A673 (cell line): ENCODE measurements at places on chromosomes 12 and 14. TPM values are rescaled to one million over a fixed set of nuclear protein-coding genes. Genes with fewer than 3 reads are reported as not detected.

The PTGER2 gene
- not detected in 2 replicates for total RNA-seq

DNA sequence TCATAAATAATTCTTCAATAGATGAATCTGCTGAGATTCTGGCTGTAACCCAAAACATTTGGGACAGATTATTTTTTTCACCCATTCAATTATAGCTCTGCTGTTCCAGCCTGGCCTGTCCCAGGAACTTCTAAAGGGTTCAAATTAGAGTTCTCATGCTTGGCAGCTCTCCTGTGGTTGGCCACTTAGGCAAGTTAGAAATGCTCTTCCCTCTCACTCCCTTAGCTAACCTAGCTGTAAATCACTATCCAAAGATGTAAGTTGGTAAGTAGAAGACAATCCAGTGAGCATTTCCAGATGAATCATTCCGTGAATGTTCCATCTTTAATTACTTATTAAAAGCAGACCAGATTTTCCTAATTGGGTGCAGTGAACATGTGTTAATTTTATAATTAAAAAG lies 760.4 kb upstream of the TBX3 start:
- no peak overlapping the region for H3K27ac ChIP-seq
- no peaks in the 10 kb centered on the region for H3K27me3 ChIP-seq
- H3K36me3 ChIP-seq: no peaks in the 10 kb centered on the region
- no peak overlapping the region for H3K4me3 ChIP-seq

The CCDC177 gene
- 0.09 TPM in 1 of 2 replicates, not detected in the other for total RNA-seq

DNA sequence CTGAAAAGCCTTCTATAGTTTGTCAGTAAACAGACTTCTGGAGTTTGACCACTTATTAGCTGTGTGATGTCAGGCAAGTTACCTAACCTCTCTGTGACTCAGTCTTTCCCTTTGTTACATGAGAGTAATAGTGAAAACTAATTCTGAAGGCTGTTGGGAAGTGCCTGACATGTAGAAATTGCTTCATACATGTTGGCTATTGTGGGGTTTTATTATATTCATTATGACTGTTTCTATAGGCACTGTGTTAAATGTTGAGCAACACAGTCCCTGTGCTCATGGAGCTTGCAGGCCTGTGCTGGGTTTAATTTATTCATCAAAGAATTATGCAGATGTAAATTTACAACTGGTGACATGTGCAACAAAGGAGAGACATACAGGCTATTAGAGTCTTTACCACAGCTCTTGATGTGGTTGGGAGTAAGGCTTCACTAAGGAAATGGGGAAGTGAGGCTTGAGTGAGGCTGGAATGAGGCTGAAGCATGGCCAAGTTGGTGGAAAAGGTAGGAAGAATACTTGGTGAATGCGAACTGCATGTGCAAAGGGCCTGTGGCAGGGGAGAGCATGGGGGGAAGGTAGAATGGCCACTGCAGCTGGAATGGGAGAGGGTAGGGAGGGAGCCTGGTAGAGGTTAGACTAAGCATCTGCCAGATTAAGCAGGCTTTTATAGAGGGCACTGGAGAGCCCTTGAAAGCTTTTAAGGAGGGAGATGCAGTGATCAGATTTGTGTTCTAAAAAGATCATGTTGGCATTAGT lies 236.4 kb upstream of the CRY1 start:
- H3K36me3 ChIP-seq: no peaks in the 10 kb centered on the region
- H3K27ac ChIP-seq: no peak overlapping the region
- H3K27me3 ChIP-seq: no peaks in the 10 kb centered on the region

GRCh38 chr12:64072916-64073575 lies 149.1 kb downstream of the KICS2 start:
- no peak for DNase-seq
- H3K4me3 ChIP-seq: no peak overlapping the region
- H3K27me3 ChIP-seq: no peaks in the 10 kb centered on the region

The TBC1D30 gene
- 2.0 and 2.1 TPM in 2 replicates for total RNA-seq

DNA sequence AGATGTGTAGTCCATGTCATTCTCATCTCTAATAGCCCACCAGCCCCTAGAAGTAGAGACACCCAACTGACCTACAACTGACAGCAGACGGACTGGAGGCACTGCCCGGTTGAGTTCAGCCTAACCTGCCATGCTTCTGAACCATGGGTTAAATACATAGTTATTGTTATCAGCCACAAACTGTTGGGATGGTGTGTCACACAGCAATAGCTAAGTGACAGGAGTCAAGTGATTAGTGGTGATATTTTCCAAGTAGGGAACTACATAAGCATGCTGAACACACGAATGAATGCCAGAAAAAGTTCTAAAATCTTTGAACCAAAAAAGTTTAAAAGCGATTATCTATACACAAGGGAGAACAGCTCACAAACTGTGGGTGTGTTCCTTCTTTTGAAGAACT lies 80.1 kb downstream of the SYNE3 start:
- no peaks in the 10 kb centered on the region for H3K27me3 ChIP-seq
- H3K4me3 ChIP-seq: no peak overlapping the region
- DNase-seq: no peak
- H3K36me3 ChIP-seq: no peaks in the 10 kb centered on the region
- no peak overlapping the region for H3K27ac ChIP-seq
- no peaks in the 10 kb centered on the region for H3K4me1 ChIP-seq

- no peak overlapping the region for H3K4me3 ChIP-seq
- H3K27ac ChIP-seq: peak overlapping the region; percentile 71
- H3K4me1 ChIP-seq: peaks cover 21% of the 10 kb centered on the region
- peak; percentile 18 for DNase-seq
- no peaks in the 10 kb centered on the region for H3K27me3 ChIP-seq
Measured at GRCh38 chr14:45112896-45113781, 21.1 kb downstream of the FKBP3 start.

The ERP27 gene
- total RNA-seq: not detected in 2 replicates

The TSPAN8 gene
- 74.7 and 79.4 TPM in 2 replicates for total RNA-seq

The TDRD9 gene
- not detected in 2 replicates for total RNA-seq

DNA sequence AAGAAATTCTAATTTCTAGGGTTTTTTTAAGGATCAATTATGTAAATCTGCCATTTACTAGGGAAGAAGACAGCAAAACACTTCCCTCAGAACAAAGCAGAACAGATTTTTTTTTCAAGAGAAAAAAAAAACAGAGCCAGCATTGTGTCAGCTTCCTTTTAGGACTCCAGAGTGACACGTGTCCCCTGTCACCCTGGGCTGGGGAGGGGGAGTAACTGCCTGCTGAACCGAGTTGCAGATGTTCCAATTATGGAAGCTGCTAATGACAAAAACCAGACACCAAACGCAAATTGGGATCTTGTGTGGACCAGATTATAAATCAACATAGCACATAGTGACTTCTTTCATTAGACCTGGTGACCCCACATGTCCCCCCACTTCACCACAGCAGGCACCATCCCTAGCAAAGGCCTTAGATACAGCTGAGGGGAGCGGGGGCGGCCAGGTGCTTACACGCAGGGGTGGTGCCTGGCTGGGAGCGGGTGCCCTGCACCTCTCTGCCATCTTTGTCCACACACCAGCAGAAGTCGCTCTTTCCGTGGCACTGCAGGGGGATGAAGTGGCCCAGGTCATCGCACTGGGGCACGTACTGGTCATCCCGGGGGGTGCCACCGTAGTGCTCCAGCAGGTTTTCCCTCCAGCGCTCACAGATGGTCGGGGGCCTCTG lies 25.4 kb downstream of the RTRAF start:
- H3K4me1 ChIP-seq: peaks cover 27% of the 10 kb centered on the region
- H3K4me3 ChIP-seq: no peak overlapping the region
- H3K36me3 ChIP-seq: peaks cover 24% of the 10 kb centered on the region
- peak overlapping the region; percentile 37 for H3K27ac ChIP-seq
- peak; percentile 66 for DNase-seq

GRCh38 chr14:104941508-104942365 lies 17.1 kb downstream of the PLD4 start:
- no peak overlapping the region for H3K27ac ChIP-seq
- H3K4me3 ChIP-seq: no peak overlapping the region
- no peaks in the 10 kb centered on the region for H3K4me1 ChIP-seq
- no peaks in the 10 kb centered on the region for H3K36me3 ChIP-seq
- peaks cover 39% of the 10 kb centered on the region for H3K27me3 ChIP-seq

The SCN8A gene
- 5.4 and 5.5 TPM in 2 replicates for total RNA-seq

The CCDC196 gene
- total RNA-seq: not detected in 2 replicates

DNA sequence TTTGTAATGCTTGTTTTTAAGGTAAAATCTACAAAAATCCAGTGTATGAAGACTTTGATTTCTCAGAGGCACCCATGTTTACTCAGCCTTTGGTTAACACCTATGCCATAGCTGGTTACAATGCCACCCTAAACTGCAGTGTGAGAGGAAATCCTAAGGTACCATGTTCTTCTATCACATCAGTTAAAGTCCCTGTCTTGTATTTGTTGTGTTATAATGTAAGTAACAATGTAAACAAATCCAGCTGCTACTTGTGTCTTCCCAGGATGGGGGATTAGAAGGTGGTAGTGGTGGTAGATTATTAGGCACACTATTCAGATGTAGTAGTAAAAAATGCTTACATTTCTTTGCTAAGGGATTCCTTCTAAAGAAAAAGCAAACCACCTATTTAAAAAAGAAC lies 19.4 kb upstream of the CHPT1 start:
- H3K36me3 ChIP-seq: no peaks in the 10 kb centered on the region
- DNase-seq: no peak
- H3K27me3 ChIP-seq: no peaks in the 10 kb centered on the region
- H3K27ac ChIP-seq: no peak overlapping the region
- H3K4me1 ChIP-seq: no peaks in the 10 kb centered on the region

GRCh38 chr12:75478116-75478794 lies 2.3 kb upstream of the GLIPR1 start:
- no peak overlapping the region for H3K4me3 ChIP-seq
- H3K27me3 ChIP-seq: no peaks in the 10 kb centered on the region
- DNase-seq: no peak
- no peak overlapping the region for H3K27ac ChIP-seq

GRCh38 chr12:79927772-79928474 lies 7.0 kb downstream of the PPP1R12A start:
- H3K4me3 ChIP-seq: no peak overlapping the region
- peaks cover 16% of the 10 kb centered on the region for H3K4me1 ChIP-seq
- no peak for DNase-seq
- H3K27ac ChIP-seq: no peak overlapping the region

DNA sequence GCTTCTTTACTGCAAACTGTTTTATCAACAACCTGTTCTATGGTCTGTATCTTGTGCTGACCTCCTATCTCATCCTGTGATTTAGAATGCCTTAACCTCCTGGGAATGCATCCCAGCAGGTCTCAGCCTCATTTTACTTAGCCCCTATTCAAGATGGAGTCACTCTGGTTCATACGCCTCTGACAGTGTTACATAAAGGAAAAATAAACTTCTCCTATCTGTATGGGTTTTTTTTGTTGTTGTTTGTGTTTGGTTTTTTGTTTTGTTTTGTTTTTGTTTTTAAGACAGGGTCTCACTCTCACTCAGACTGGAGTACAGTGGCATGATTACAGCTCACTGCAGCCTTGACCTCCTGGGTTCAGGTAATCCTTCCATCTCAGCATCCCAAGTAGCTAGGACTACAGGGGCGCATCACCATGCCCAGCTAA lies 62.1 kb downstream of the RESF1 start:
- no peak for DNase-seq
- no peaks in the 10 kb centered on the region for H3K27me3 ChIP-seq
- H3K36me3 ChIP-seq: no peaks in the 10 kb centered on the region
- no peaks in the 10 kb centered on the region for H3K4me1 ChIP-seq
- no peak overlapping the region for H3K4me3 ChIP-seq
- H3K27ac ChIP-seq: no peak overlapping the region

DNA sequence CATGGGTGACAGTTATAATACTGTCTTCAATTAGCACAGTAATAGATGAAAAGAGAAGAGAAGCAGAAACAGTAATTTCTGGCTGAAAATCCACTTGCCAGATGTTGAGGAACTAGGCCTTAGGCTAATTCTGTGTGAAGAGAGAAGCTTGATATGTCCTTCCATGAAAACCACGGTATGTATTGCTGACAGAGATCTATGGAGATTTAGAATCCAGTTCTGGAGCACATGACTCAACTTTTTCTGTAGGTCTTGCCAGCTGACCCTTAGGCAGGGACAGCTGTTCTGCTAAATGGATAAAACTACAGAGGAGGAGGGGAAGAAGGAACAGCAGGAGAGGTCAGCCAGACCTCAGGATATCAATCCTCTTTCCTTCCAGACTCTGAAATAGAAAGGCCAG lies 211.5 kb downstream of the PRKD1 start:
- peak; percentile 17 for DNase-seq
- no peaks in the 10 kb centered on the region for H3K27me3 ChIP-seq
- H3K4me3 ChIP-seq: no peak overlapping the region
- no peaks in the 10 kb centered on the region for H3K4me1 ChIP-seq
- H3K36me3 ChIP-seq: no peaks in the 10 kb centered on the region

DNA sequence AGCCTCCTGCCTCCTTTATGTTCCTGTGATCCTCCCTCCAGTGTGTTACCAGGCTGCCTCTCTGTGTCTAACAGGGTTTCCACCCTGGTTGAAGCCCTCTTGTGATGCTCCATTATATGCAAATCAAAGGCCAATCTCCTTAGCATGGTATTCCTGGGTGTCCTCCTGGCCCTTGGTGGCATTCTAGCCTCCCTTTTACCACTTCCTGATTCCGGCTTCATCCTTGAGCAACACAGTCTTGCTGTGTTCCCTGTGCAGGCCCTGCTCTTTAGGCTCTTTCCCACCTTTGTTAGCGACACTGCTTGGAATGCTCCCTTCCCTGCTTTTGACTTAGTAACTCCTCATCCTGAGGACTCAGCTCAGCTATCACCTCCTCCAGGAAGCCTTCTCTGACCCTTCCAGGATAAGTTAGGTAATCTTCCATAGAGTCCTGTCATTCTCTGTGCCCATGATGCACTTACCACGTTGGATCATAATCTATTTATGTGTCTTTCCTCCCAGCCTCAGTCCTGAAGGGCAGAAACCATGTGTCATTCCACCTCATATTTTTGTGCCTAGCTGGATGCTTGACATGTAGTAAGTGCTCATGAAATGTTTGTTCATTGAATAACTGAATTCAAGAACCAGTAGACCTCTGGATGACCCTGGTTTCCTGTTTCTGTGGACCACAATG lies 37.3 kb downstream of the PRKCH start:
- H3K4me3 ChIP-seq: no peak overlapping the region
- H3K27me3 ChIP-seq: no peaks in the 10 kb centered on the region
- DNase-seq: no peak

The CLEC2D gene
- total RNA-seq: 1.6 and 2.2 TPM in 2 replicates

The GUCY2C gene
- not detected in 2 replicates for total RNA-seq

GRCh38 chr14:102799684-102800562 lies 22.7 kb downstream of the TRAF3 start:
- H3K36me3 ChIP-seq: no peaks in the 10 kb centered on the region
- H3K4me3 ChIP-seq: no peak overlapping the region
- no peak for DNase-seq
- H3K27ac ChIP-seq: peak overlapping the region; percentile 68

GRCh38 chr12:77754086-77754485 lies 76.6 kb upstream of the NAV3 start:
- DNase-seq: no peak
- H3K4me3 ChIP-seq: no peak overlapping the region
- H3K27me3 ChIP-seq: no peaks in the 10 kb centered on the region
- H3K36me3 ChIP-seq: no peaks in the 10 kb centered on the region
- H3K27ac ChIP-seq: no peak overlapping the region
- no peaks in the 10 kb centered on the region for H3K4me1 ChIP-seq

The FAM181A gene
- total RNA-seq: not detected in 2 replicates
